ENCODE measurements at places on chromosomes 1 and 21.

GRCh38 chr1:176540428-176540827, 77.5 kb downstream of the PAPPA2 start:
- DNase-seq = no peak

- no peak for DNase-seq
Observed at GRCh38 chr1:185338719-185339622, 21.9 kb upstream of the IVNS1ABP start.

- no peak for DNase-seq
Observed at GRCh38 chr1:240232530-240232929, 140.8 kb downstream of the FMN2 start.

DNA sequence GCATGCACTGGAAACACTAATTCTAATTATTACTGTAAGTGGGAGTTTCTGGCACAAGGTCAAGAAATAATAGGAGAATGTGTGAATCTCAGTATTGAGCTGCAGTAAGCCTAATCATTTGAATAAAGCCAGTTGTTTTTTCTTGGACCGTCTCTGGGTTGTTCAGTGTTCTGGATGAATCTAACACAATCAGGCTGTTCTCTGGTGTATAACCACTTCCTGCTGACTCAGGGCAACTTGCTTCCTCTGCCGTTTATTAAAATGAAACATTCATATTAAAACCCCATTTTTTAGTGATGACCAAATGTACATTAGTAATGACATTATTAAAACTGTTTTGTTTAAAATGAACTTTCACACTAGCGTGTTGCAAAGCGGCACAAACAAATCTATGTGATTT, 273.1 kb upstream of the SNX7 start:
- peak; percentile 12 for DNase-seq

GRCh38 chr1:150022357-150022756, 11.8 kb upstream of the OTUD7B start:
- no peak for DNase-seq

DNA sequence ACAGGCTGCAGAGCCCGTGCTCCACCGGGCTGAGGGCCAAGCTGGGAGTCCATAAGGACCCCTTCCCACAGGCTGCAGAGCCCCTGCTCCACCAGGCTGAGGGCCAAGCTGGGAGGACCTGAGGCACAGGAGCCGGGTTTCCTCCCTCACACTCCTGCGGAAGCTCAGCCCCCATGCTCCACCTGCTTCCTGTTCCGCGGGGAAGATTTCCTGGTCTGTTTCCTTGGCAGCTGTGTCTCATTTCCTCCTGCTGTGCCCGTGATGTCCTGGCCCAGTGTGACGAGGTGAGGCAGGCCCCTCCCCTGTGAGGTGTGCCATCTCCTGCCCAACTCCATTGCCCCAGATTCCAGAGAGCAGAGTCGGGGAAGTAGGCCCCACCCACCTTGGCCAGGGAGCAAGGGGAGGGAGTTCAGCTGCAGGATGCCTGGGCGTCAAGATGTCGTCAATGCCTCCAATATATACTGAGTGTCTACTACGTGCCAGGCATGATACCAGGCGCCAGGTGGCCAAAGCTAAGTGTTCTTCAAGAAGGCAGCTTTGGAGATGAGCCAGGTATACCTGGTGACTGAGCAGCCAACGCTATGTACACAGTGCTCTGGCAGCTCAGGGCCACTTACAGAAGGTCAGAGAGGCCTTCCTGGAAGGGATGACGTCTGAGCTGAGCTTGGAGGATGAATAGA, 58.8 kb downstream of the NAV1 start:
- peak; percentile 77 for DNase-seq

- peak; percentile 32 for DNase-seq
Observed at GRCh38 chr1:183804916-183805841, at the start of gene RGL1. TSS of gene RGL1 (plus strand) at chr1:183805120. CDS start at chr1:183805298, 178 bp downstream.

GRCh38 chr21:37568415-37568814, 201.8 kb downstream of the DYRK1A start:
- DNase-seq = no peak

DNA sequence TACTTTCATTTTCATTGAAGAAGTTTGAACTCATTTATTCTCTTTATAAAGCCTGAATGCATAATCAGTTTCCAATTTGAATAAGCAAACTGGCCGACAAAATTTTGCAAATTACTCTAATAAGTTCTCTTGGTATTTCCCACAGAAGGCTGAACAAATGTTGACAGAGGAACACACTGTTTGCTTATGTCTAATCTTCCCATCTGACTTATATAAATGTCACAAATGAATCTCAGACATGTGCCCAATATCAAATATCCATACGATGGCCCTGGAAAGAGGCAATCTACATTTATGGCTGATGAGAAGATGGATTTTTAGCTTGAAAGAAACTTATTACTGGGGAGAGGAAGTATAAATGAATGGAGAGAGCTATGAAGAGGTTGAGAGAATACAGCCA, 380.6 kb upstream of the ZRANB2 start:
- DNase-seq = no peak

DNA sequence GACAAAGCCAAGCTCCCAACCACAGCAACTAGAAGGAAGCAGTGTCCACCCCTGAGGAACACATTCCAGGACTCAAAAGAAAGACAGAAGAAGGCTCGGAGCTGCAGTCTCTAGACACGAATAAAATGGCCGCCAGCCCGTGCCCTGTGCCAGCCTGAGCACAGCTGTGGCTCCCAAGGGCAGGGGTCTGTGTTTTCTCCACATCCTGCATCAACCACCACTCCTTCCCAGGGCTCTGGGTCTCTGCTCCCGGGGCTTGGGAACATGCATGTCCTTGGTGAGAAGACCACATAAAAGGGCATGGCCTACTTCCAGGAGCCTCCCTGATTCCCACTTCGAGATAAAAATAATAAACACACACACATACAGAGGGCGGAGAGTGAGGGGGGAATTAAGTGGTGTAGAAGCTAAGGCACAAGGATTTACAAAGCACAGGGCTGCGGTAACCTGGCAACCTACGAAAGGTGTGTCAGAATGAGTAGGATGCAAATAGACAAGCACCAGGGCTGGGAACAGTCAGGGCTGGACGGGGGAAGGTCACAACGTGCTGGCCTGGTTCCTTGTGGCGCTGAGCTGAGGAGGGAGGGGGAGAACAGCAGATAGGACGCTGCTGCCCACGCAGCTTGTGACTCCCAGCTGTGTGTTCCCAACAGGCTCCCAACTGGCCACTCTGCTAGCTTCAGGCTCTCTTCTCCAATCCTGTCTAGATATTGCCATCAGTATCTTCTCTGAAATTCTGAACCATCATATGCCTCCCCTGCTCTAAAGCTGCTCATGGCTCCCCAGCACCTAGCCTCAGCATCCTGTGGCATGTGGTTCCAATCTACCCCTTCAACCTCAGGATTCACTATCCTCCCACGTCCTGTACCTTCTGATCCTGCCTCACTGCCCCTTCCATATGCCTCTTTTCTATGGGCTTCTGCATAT, 72.5 kb downstream of the CD34 start:
- DNase-seq = no peak

DNA sequence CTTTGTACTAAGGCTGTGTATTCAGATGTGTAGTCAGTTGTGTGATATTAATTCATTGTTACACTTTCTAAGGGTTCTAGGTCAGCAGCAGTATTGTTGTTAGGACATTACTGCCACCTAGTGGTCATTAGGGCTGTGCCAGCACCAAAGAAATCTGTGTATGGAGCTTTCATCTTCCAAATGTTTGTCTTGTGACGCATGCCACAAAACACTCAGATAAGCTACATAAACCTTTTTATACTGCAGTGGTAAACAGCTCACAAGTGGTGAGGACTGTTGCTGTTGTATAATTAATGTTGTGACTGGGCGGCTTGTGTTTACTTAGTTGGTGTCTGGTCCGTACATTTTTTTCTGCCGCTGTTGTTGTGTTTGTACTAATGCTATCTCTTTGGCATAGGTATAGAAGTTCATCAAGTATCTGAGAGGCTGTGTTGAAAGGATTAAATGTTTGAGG, 51.7 kb downstream of the S1PR1 start:
- peak; percentile 66 for DNase-seq

DNA sequence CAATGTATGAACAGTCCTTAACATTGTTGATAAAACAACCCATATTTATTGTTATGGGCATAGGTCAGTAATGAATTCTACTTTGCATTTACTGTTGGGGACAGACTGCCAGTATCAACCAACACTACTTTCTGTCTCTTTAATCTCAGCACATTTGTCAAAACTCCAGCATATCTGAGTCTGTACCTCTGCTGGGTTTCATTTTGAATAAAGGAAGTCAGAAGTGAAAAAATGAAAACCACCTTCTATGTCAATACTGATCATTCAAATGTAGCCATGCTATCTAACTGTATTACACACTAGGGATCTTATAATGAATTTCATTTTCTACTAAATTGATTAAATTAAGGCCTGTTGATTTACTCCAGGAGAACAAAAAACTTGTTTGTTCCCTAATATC, 24.2 kb upstream of the CXADR start:
- no peak for DNase-seq
